Anterior cingulate cortex (tissue), 58 donors: ENCODE measurements at places on chromosomes 2 and 18.

- no peak for DNase-seq
Measured at GRCh38 chr2:235064976-235065375, 113.2 kb downstream of the SH3BP4 start.

- DNase-seq, result no peak
Measured at GRCh38 chr2:28547223-28547860, 51.5 kb downstream of the PLB1 start.

GRCh38 chr2:95158891-95159619 is 593 bp downstream of the ZNF514 start:
- peak; percentile 41 for DNase-seq

DNA sequence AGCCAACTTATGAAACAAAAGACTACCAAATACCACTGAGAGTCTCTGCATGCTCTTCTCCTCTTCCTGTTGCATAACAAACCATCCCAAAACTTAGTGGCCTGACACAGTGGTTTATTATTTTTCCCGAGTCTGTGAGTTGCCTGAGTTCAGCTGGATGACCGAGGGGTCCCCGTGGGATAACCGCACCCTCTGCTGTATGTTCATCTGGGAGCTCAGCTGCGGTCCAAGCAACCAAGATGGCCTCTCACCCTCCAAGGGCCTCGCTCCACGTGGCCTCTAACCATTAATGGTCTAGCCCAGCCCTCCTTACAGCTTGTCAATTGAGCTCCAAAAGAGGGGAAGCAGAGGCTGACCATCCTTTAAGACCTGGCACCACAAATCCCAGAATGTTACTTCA is 17.1 kb downstream of the ITM2C start:
- no peak for DNase-seq

DNA sequence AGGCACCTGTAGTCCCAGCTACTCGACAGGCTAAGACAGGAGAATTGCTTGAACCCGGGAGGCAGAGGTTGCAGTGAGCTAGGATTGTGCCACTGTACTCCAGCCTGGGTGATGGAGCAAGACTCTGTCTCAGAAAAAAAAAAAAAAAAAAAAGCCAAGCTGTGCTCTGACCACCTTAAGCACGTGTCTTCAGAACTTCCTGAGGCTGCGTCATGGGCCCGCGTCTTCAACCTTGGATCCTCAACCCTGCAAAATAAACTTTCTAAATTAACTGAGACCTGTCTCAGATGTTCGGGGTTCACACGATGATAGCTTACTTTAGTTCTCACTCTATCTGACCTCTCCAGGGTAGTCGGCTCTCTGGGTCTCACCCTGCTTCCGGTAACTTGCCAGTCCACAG is 65.8 kb upstream of the CABLES1 start:
- DNase-seq, result no peak

DNA sequence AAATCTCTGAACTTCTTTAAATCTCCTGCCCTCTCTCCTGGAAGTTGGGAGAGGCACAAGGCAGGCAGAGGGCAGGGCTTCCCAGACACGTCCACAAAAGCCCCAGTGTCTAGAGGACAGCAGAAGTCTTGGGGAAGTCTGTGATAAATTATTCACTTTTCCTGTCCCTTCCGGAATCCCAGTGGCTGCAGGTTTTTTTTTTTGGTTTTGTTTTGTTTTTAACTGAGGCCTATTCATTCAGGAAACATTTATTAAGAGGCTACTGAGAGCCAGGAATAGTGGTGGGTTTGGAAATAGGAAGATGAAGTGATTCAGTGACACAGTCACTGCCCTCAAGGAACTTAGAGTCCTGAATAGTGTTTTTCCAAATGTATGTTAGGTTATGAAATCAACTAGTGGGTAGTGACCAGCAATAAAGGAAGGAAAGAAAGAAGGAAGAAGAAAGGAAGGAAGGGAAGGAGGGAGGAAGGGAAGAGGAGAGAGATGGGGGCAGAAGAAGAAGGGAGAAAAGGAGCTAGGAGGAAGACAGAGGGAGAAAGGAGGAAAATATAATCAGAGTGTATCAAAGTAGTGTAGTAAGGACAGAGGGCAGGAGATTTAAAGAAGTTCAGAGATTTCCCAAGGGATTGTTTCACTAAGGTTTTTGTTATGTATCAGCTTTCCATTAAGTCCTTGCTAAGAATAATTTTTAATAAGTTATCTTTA is 98.9 kb upstream of the ZFP36L2 start:
- DNase-seq, result no peak

DNA sequence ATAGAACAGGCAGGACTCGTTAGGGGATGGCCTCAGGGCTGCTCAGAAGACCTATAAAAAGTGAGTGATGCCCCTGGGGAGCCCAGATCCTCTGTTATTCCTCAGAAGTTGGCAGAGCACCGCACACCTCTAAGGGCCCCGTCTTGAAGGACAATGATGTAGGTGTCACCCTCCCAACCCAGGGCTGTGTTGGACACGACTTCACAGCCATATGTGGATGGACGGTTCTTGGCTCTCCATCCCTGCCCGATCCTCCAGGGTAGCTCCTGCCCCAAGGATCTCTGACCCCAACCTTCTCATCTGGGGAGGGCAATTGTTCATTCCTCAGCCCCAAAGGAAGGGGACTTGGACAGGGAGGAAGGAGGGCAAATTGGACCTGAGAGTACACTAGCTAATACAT is 246.1 kb downstream of the DYSF start:
- DNase-seq, result no peak

DNA sequence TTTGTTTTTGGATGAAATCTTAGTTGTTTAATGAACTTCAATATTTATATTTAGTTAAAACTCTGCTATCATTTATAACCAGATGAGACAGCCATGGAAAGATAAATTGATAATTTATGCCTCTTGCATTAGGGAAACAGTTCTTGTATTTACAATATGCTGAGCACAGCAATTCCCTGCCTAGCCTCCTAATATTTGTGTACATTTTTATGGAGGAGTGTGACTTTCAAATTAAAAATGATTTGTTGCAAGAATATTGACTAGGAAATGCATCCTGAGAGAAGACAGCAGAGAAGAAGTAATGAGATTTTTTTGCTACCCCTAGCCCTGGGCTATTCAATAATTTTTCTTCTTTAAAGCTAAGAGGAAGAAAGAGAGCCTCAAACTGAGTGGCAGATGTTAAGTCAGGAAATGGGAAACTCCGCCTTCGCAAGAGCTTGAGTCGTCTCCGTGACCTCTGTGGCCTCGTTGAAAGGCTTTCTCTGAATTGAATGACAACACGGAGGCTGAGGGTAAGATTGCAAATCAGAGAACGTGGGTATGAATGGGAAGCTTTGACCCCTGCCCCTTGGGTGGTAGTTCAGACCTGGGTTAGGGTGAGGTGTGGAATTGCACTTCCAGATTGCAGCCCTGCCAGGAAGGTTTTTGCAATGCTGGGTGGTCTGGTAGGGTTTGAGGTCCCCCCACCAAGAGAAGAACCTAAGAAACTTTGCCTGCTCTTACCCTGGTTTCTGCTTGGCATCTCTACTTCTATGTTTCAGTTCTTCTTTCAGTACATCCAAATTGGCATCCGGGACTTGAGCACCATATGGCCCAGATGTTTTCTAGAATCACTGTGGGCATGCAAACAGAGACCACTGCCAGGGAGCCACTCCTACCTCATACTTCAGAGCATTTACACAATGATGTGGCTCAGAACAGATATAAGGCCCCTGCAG is 210.3 kb upstream of the RBMS1 start:
- no peak for DNase-seq

- DNase-seq, result no peak
Measured at GRCh38 chr18:55753643-55754263, 165.8 kb upstream of the TCF4 start.

- DNase-seq, result no peak
Measured at GRCh38 chr2:33130544-33130943, 183.8 kb downstream of the LTBP1 start.

DNA sequence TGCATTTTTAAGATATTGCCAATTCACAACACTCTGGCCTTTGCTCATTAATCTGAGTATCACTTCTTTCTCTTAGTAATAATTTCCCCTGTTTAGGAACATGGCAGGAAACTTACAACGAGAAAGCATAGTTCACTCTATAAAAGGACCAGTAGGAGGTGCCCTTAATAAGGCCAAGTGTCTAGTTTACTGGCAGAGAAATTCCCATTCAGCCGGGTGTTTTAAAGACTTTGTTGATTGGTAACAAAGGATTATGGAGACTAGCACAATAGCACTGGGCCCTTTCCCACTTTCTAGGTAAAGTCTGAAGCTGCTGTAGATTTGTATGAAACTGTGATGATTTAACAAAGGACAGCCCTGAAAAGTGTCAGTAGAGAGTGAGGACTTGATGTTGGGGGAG is 3.1 kb downstream of the DCC start:
- no peak for DNase-seq

DNA sequence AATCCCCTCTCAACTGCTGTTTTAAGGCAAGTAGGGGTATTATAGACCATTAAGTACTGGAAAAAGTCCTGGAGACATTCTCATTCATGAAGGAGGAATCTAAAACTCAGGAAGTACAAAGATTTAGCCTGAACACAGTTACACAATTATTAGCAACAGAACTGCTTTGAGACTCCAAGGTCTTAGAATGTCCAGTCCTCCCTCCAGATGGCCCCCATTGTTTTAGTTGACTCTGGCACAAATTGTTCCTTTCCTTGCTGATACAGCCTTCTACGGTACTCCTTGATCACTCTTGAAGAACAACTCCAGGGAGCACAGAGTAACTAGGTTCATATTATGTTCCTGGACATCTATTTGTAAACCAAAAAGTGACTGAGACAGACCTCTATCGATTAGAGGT is 210.1 kb upstream of the RND3 start:
- no peak for DNase-seq

DNA sequence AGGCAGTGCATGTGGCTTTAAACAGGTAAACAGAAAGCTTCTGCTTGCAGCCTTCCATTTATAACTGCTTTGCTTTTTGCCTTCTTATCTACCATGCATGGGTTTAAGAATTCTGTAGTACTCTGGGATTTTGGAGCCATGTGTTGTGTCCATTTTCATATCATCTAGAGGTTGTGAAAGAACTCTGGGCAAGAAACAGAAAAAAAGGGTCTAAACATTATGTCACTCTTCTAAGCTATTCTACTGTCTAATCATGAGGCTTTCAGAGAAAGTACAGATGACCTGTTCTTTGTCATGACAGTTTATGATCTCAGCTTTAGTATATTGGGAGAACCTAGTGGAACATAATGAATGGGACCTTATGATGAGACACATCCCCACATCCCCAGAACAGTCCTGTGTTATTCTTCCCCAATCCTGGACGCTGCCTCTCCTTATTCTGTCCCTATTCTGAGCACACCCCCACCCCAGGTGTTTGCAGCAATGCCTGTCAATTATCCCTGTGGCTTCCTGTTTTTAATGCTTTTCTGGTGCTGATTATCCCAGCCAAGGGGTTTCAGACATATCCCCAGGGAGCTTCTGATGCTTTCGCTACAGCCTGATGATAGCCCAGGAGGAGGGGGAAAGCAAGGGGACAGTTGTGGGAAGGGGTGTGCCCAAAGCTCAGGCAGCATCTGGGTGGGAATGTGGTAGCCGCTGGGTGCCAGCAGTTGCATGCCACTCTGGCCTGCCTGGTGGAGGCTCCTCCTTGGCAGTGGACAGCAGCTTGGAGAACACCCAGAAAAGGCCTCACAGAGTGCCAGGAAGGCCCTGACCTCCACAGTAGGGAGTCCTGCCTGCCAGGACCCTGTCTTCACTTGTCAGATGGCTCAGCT is 169.5 kb upstream of the MAP3K20 start:
- no peak for DNase-seq

DNA sequence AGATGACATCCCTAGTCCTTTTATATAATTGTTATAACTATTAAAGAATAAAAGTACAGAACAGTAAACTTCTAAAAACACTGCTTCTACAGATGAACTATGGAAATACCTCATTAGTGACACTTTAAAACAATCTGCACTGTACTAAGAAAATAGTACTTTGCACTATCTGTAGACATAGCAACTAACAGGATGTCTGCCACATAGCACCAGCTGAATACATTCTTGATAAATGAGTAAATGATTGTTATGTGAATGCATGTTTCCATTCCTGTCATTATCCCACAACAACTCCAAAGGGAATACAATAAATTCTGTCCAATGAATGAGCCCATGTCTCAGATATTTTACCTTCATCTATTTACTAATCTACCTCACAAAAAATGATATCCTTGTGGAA is 115.3 kb upstream of the SLC35G4 start:
- DNase-seq, result no peak

GRCh38 chr2:63819256-63819655 is 22.4 kb upstream of the UGP2 start:
- DNase-seq, result no peak

GRCh38 chr18:3230401-3231334 is 10.9 kb upstream of the MYOM1 start:
- no peak for DNase-seq

DNA sequence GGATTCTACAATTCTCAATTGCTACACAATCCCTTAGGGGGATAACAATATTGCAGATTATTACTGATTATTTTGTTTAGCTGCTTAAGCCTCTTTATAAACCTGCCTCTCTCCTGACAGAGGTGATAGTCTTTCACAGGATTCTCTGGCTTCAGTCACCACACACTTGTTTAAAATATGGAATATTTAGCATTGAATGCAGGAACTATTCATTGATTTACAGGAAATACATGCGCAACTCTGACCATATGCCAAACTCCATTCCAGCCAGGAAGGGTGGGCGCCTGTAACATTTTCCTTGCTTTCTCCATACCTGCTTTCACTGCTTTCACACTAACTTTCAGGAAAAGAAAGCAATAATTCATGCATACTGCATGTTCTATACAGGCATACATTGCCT is 44.8 kb upstream of the ARHGAP15 start:
- DNase-seq, result no peak

DNA sequence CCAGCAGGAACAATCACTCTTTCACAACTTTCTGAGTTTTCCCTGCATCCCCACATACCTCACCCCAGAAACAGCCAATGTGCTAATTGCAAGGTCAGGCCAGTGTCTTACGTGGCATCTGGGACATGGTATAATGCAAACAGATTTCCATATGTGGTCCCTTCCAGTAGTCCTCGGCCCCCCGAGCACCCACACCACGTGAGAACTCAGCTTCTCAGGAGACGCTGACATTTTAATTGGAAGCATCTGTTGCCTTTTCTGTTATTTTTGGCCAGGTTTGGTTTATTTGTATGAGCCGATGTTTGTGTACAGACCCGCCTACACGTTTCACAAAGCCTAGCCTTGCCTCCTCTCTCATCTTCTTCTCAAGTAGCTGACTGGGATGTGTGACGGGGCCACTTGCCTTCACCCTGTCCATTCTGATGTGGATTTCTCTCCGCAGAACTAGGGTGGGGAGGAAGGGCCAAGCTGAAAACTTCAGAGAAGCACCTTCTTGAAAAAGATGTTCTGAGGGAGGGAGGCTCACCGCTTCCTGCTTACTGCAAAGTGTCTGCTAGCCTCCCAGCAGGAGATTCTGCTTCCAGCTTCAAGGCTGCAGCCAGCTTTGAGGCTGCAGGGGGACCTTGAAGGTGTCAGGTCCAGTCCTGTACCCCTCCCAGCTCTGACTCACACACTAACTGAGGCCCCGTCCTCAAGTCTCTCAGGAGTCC is 109.6 kb upstream of the SLC14A2 start:
- no peak for DNase-seq

- DNase-seq, result no peak
Measured at GRCh38 chr2:15058015-15058720, 425.7 kb downstream of the LRATD1 start.

- no peak for DNase-seq
Measured at GRCh38 chr2:3467654-3468053, 51.7 kb downstream of the ADI1 start.
